Activated naive CD8-positive, alpha-beta T cell treated with anti-CD3 and anti-CD28 coated beads for 36 hours (primary cell): ENCODE measurements at places on chromosomes 7 and 10. TPM values are rescaled to one million over a fixed set of nuclear protein-coding genes. Genes with fewer than 3 reads are reported as not detected.

GRCh38 chr10:129057856-129058663, 409.0 kb upstream of the MGMT start:
- no peaks in the 10 kb centered on the region for H3K36me3 ChIP-seq
- H3K27me3 ChIP-seq: no peaks in the 10 kb centered on the region

DNA sequence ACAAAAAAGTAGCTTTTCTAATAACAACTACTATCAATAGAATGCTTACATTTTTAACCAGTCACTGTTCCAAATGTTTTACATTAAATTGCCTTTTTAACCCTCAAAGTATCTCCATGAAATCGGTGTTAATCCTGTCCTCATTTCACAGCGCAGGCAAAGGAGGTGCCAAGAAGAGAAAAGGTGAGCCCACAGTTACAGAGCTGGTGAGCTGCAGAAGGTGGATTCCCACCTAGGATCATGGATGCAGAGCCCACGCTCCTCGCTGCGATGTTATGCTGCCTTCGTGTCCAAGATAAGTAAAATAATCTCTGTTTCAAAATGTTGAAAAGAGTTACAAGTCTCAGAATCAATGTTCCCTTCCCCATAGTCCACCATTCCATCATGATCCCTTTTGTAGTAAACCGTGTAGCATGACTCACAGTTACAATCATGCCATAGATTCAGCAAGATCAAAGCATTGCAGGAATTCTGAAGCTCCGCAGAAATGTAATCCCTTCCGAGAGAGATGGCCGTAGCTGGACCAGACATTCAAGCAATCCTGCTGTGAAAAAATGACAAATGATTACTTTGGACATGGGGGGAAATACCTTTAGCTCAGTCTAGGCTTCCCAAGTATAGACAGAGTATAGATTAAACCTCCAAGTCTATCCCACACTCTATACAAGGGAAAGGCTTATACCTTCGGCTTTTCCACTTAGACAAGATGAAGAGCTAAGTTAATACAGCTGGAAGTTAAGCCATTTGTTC, 394.7 kb upstream of the AKR1E2 start:
- DNase-seq: no peak
- H3K4me1 ChIP-seq: peaks cover 2% of the 10 kb centered on the region
- no peak overlapping the region for H3K4me3 ChIP-seq
- H3K27me3 ChIP-seq: no peaks in the 10 kb centered on the region

DNA sequence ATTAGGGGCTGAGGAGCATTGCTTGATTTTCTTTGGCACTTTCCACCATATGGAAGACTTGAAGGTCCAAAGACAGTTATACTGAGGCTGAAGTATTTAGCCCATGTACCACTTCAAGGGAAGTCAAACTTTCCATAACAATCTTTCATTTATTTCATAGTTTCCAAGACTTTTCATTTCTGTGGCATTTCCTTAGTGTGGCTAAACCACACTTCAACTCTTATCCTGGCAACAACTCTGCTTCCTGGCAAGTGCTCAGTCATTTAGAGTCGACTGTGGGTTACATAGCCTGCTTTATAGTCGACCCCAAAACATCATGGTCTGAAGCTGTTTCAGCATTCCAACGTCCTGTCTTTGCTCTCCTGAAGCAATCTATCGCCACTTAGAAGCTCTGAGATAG, 343.0 kb upstream of the SEMA3D start:
- H3K36me3 ChIP-seq: no peaks in the 10 kb centered on the region
- no peak for DNase-seq
- H3K27ac ChIP-seq: no peak overlapping the region

The ENTPD7 gene
- 4.4 TPM for total RNA-seq

The AASS gene
- 1.8 TPM for total RNA-seq

DNA sequence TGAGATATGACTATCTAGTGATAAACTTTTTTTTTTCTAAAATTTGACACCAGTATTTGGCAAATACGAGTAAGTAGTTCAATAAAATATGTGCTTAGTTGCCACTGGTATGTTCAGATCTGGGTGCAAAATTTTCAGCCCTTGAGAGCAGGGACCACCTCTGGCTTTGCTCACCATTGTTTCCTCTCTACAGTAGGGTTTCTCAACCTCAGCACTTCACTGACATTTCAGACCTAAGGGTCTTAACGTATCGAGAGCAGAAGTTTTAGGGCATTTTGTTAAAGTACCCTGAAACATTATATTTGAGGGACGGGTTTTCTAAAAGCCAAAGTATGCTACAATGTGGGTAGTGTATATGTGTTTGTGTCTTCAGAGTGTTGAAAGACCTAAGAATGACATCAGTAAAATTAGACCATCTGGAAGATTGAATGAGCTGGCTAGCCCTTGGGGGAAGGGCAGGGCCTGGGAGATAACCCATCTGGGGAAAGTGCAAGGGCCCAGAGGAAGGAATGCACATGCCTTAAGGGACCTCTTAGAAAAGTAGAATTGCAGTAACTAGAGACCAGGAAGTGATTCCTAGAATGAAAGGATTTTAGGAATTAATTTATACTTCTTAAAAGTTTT, 11.8 kb downstream of the BZW2 start:
- no peak for DNase-seq
- no peak overlapping the region for H3K27ac ChIP-seq
- no peaks in the 10 kb centered on the region for H3K27me3 ChIP-seq
- no peak overlapping the region for H3K4me3 ChIP-seq

The PPRC1 gene
- total RNA-seq: 104 TPM

The NUTM2A gene
- 0.47 TPM for total RNA-seq

DNA sequence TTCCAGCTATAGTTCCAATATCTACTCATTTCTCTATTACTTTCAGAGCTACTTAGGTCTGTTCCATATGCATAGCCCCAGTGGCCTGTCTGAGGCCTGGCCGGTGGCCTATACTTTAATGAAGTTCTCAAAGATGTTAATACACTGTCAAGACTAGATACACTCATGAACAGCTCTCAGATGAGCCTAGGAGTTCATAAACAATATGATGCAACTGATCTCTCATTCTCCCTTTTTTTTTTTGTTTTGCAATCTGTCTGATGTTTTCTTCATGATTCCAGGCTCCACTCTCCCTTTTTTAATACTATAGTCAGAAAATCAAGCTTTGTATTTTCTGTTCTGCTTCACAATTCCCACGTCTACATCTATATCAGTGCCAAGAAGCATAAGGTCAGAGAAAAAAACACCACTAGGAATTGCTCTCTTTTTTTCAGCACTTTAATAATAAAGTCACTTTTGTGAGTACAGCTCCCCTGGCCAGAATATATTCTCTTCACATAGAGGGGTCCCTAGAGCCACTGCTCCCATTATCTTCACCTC, 321.0 kb downstream of the C7orf25 start:
- H3K36me3 ChIP-seq: no peaks in the 10 kb centered on the region
- H3K4me3 ChIP-seq: no peak overlapping the region
- peaks cover 3% of the 10 kb centered on the region for H3K27me3 ChIP-seq
- no peaks in the 10 kb centered on the region for H3K4me1 ChIP-seq
- no peak overlapping the region for H3K27ac ChIP-seq
- no peak for DNase-seq

DNA sequence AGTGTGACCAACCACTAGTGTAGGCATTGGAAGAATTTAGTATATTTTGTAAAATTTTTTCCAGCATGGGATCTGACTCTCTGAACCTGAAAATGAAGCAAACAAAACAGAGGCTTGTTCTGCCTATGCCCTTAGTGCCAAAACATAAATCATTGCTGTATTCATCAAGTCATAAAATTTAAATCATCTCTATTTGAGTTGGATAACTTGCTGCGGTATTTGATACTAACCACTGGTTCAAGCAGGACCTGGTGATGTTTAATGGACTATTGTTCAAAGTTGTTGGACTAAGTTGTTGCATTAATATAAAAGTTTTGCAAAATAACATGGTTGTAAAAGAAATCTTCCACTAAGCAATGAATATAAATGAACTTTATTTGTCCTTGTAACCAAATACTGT, 19.8 kb upstream of the RPA3 start:
- peaks cover 4% of the 10 kb centered on the region for H3K36me3 ChIP-seq
- no peak overlapping the region for H3K4me3 ChIP-seq
- DNase-seq: no peak
- H3K4me1 ChIP-seq: peaks cover 19% of the 10 kb centered on the region
- H3K27me3 ChIP-seq: no peaks in the 10 kb centered on the region

- H3K27ac ChIP-seq: no peak overlapping the region
- H3K4me1 ChIP-seq: peaks cover 21% of the 10 kb centered on the region
- no peaks in the 10 kb centered on the region for H3K27me3 ChIP-seq
- H3K36me3 ChIP-seq: peaks cover 45% of the 10 kb centered on the region
Measured at GRCh38 chr10:15847481-15847880, 12.8 kb downstream of the MINDY3 start.

DNA sequence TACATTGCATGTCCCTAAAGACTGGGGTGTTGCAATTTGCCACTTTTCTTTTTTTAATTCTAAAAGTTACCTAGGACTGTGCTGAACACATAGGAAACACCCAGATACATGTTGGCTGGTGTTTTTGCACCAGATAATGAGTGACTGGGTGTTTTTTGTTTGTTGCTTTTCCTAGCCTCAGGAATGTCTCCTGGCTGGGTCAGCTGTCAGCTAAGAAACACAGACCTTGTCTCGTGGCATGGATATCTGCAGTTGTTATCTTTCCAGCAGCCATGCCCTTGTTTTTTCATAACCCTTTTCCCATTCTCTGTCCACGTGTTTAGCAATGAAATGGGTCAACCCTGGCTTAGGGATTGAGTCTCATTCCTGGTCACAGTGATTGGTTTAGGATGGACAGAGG, 433.9 kb upstream of the ZMIZ1 start:
- H3K27me3 ChIP-seq: no peaks in the 10 kb centered on the region
- no peak for DNase-seq
- no peak overlapping the region for H3K27ac ChIP-seq
- H3K4me3 ChIP-seq: no peak overlapping the region
- H3K36me3 ChIP-seq: no peaks in the 10 kb centered on the region
- no peaks in the 10 kb centered on the region for H3K4me1 ChIP-seq

DNA sequence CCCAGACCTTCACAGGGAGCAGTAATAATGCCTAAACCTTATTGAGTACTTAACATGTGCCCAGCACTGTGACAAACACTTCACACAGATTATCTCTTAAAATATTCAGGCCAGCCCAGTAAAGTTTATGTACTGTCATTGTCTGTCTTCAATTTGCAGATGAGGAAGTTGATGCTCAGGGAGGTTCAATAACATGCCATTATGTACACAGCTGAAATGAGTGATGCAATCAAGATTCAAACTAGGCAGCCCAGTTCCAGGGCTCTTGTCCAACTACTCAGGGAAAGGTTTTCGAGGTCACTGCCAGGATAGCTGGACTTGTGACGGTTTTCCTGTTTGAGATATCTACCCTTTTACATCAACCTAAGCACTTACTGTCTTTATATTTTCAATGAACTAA, 56.1 kb downstream of the AUTS2 start:
- H3K4me3 ChIP-seq: no peak overlapping the region
- no peak overlapping the region for H3K27ac ChIP-seq
- no peak for DNase-seq
- no peaks in the 10 kb centered on the region for H3K36me3 ChIP-seq
- H3K4me1 ChIP-seq: no peaks in the 10 kb centered on the region
- no peaks in the 10 kb centered on the region for H3K27me3 ChIP-seq
